Psoas muscle (tissue), 8 donors: ENCODE measurements at places on chromosomes 1 and 21. TPM values are rescaled to one million over a fixed set of nuclear protein-coding genes. Genes with fewer than 3 reads are reported as not detected.

GRCh38 chr1:204286831-204287421 lies 72.8 kb downstream of the PLEKHA6 start:
- no peak for DNase-seq

- peak; percentile 6 for DNase-seq
These were observed 3902.5 kb downstream of the SRGAP2C start for GRCh38 chr1:125087247-125087646.

DNA sequence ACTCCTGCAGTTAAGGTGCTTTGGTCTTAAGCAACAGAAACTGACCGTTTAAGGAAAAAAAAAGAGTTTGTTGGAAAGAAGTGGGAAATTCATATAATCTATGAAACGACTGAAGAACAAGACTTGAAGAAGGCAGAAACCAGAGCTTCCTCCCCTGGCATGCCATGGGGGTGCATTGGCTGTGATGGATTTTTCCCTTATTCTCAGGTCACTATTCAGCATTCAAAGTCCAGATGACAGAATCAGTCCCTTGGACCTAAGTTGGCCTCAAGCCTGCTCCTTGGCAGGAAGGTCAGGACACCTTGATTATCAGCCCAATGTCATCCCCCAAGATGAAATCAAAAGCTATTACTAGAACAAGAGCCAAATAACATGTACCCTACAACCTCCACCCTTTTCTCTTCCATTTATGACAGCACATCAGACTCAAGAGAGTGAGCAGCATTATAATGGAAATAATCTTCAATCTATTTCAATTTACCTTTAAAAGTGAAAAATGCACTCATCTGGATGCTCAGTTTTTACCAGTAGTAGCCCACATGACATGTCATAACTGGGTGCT lies 15.8 kb upstream of the TMEM9 start:
- DNase-seq: no peak

GRCh38 chr1:205518661-205519540 lies 14.4 kb downstream of the CDK18 start:
- no peak for DNase-seq

DNA sequence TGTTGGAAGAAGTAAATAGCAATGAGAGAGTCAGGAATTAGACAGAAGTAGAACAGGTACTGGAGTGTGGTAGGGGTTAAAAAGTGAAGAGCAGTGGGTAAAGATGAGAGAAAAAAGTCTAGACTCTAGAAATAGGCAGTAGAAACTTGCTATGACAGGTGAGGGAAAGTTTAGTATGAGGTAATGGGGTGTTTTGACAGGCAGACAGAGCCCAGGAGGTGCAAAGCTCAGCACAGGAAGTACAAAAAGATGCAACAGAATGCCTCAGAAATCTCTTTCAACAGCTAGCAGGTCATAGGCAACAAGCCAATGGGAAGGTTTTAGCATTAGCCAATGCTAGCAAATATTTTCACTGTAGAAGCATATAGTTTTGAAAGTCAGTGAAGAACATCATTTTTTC lies 319.1 kb upstream of the SGIP1 start:
- no peak for DNase-seq

DNA sequence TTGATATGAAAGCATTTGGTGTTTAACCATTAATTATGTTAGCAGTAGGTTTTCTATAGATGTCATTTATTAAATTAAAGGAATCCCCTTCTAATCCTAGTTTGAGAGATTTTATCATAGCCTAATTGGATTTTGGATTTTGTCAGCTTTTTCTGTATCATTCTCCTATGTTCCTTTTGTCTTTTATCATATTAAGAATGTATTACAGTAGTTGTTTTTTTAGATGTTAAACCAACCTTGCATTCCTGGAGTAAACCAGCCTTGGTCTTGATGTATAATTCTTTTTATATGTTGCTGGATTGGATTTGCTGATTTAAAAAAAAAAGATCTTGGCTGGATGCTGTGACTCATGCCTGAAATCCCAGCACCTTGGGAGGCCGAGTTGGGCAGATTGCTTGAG lies 5.6 kb downstream of the SETDB1 start:
- DNase-seq: no peak

- no peak for DNase-seq
These were observed 21.5 kb downstream of the NFYC start for GRCh38 chr1:40712997-40713396.

- DNase-seq: no peak
These were observed 90.9 kb upstream of the DIRAS3 start for GRCh38 chr1:68141071-68142021.

DNA sequence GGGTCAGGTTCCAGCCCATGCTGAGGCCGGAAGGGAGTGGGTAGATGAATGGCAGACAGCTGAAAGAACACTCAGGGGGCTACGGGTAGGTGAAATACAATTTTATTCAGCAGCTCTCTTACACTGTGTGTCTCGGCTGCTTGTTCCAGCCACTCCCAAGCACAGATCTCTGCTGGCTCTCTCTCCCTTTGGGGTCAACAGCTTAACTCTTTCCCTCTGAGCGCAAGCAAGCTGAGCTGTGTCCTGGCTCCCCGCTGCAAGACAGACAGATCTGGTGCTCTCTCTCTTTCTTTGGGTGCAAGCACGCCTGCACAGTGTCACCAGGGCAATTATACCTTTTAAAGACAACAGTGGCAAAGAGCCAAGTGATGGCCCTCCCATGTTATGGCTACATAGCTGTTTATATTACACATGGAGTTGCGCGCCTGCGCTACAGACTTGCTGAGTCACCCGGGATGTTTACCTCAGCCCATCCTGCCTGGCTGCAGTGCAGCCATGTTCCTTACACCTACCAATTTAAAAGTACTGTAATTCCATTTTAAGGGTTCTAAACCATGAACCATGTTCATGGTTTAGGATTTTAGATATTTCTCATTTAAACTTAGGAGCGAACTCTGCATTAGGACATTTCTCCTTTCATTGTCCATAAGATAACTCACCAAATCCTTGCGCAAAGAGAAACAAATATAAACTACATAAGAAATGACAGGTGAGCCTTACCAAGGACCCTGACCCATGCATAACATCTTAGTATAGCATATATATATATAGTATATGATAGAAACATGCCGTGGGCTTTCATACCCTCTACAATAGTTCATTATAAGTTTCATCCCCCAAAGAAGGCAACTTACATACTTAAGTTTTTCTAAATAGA lies 396.5 kb downstream of the SMYD3 start:
- DNase-seq: no peak

- no peak for DNase-seq
These were observed 6.9 kb downstream of the DMAP1 start for GRCh38 chr1:44220001-44220751.

DNA sequence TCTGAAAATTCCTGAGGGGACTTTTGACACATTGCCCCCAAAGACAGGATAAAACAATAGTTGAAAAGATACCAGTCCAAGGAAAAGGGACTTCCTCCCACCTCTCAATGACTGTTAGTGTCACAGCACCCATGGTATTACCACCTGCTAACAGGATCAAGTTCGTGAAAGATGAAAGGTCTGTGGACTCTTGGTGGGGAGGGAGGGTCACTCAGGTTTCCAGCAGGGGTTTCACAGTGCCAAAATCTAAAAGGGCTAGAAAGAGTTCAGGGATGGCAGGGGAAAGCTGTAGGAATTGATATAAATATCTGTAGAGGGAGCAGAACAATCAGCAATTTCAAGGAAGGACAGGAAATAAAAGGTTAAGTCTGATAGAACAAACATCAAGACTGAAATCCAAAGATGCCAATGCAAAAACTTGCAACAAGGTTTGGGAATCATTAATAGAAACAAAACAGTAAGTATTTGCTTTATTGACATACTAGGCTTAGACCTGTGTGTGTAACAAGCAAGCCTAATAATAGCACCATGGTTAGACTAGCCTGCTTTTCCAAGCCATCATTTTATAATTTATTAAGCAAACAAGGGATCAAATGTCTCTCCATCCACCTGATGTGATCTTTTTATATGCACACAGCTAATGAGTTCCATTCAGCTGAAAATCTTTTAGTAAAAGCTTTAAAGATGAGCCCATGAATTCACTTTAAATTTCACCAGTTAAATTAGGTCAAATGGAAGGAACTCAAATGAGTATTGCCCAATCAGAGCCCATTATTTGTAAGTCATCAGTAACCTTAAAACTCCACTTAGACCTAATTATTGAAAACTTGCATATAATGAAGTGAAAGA lies 3.7 kb downstream of the MCL1 start:
- no peak for DNase-seq

DNA sequence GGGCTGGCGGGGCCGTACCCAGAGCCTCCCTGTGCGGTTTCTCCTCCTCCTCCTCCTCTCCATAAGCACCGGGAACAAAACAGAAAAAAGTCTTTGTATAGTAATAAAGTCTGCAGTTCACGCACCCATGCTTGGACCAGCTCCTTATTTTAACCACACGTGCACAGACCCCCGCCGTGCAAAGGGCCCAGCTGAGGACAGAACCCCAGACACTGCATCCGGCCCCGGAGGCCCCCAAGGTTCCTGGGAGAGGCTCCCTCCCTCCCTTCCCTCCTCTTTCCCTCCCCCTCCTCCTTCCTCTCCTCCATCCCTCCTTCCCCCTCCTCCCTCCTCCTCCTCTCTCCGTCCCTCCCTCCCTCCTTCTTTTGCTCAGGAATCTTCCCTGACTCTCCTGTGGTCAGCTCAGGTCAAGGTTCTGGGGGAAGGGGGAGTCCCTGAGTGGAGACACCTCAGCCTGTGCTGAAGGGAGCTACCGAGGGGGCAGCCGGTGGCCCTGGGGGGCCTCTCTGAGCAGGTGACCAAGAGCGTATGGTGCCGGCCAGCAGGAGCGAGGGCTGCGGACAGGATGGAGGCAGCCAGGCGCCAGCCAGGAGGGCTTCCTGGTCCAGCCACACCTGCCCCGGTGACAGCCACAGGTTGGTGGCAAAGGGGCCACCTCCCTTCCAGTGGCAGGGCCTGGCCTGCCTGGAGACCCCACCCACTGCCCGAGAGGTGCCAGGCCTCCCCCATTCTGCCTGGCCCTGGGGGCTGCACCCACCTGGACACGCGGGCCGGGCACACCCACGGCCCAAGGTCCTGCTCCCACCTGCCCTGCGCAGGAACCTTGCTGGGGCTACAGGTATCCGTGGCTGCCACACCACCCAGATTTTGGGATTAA lies 3.2 kb upstream of the TTLL10 start:
- DNase-seq: peak; percentile 50

DNA sequence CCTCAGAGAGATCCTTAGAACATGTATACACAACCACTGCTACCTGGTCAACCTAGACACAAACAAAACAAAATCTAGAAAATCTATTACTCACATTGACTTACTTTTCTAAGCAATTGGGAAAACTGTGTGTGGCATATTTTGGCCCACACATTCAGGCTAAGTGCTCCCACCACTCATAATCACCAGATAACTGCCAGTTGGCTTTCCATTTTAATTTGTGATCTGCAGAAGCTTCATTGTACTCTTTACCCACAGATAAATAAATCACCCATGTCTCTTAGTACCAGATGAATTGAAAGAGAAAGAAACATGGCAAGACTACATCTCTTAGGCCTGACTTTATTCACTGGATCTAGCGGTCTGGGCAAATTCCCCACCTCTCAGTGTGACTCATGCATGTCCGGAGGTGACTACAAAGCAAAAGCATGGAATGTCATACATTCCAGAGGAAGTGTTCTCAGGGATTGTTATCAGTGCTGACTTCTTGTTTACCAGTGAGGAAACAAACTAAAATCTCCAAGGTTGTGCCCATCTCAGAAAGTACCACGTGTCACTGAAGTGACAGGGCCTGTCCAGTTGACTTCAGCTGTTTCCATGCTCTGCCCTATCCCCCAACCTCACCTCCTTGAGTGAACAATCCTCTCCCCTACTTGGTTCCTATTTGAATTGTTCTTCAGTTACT lies 52.4 kb upstream of the BCL10 start:
- no peak for DNase-seq

DNA sequence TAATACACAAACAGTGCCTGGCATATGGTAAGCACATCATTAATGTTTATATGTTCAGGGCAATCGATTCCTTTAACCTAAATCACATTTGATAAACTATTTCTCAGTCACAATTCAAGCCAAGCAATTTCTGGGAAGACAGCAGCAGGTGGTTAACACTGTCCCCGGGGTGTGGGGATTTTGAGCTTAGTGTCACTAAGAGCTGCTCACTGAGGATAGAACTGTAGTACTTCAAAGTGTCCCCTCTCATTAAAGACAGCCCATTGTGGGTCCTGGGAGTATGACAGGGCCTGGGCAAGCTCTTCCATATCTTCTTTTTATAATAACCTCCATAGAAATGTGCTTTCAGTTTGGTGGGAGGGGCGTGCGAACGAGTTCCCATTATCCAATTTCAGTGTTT lies 8.4 kb upstream of the GALNT2 start:
- no peak for DNase-seq

DNA sequence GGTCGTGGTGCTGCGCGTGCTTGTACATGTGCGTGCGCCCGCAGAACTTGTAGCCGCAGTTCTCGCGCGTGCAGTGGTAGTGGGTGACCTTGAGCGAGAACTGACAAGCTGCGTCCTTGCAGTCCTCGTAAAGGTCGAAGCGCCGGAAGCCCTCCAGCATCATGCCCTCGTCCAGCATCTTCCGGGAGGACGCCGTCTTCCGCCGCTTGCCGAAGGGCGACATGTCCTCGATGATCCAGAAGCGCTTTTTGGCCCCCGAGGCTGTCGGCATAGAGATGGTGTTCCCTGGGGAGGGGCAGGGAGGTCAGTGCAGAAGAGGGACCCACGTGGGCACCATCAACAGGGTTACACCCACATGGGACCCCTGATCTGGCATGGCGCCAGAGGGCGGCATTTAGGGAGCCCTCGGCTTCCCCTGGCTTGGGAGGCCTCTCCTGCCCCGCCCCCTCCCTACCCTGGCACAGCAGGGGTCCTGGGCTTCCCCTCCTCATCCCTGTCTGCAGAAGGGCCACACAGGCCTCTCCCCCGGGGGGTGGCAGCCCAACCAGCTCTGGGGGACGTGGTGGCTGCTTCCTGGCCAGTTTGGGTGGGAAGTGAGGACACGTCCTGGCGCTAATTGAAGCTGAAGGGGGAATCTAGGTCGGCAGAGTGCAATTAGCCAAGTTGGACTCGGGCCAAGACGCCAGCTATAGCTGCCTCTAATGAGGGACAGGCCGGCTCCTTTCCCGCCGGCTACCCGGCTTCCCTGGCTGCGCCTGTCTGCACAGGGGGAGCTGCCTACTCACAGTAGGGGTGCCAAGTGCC lies 156.5 kb downstream of the CASZ1 start:
- DNase-seq: no peak

- no peak for DNase-seq
These were observed 24.4 kb downstream of the RRAGC start for GRCh38 chr1:38834937-38835827.

- DNase-seq: no peak
These were observed 22.5 kb downstream of the MIER1 start for GRCh38 chr1:66947267-66947666.

- DNase-seq: no peak
These were observed 152.9 kb upstream of the DAB1 start for GRCh38 chr1:57576756-57577155.

Gene KCNJ9
- 0.01 TPM for polyA plus RNA-seq

Gene GPR153
- polyA plus RNA-seq: 0.49 TPM

Gene AGBL4
- polyA plus RNA-seq: 0.01 TPM

Gene THEM5
- not detected for polyA plus RNA-seq

Gene BNIPL
- 0.10 TPM for polyA plus RNA-seq

Gene AXDND1
- polyA plus RNA-seq: not detected

Gene KIRREL1
- polyA plus RNA-seq: 1.3 TPM
